ENCODE measurements at places on chromosomes 12 and 14.
A peak's percentile ranks its signal among the peaks of the same experiment; 100 is the strongest.

GRCh38 chr14:69044965-69045555 is 66.0 kb upstream of the ACTN1 start:
- DNase-seq = no peak

DNA sequence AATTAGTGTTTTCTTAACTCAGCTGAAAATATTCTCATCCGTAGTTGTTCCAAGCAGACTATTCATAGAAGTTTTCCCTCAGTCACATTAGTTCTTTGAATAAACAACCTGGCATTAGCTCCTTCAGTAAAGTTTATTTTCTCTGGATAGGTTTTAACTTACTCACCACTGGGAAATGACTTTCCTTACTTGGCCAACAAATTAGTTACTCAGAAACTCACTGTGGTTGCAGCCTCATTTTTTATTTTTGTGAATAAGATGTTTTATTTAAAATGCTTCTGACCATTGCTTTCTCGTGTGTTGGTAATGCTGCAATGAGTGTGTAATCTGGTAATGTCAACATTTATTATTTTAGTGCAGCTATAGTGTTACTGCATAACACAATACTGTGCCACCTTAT is 74.9 kb downstream of the NOVA1 start:
- DNase-seq = no peak

- DNase-seq = no peak
Observed at GRCh38 chr12:116434155-116435011, 124.8 kb upstream of the MAP1LC3B2 start.

GRCh38 chr14:60215520-60216420 is 33.3 kb upstream of the PPM1A start:
- DNase-seq = no peak

DNA sequence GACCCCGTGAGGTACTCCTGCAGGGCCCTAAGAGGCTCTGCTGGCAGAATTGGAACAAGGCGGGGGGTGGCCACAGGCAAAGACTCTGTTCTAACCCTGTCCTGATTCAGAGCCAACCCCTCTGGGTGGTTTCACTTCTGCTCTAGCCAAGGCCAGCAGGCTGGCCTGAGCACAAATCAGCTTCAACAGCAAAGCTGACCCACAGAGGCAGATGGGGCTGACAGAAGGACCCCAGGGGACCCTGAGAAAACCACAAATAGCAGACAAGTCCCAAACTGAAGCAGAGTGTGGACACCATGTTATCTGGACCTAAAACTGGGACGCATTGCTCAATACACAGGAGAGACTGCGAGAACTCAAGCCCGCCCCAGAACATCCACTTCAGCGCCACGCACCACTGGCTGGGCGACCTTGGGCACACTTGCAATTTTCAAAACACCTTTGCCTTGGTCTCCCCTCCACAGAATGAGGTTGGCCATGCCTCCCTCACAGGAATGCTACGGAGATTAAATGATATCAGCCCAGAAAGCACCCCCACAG is 76.4 kb upstream of the DICER1 start:
- no peak for DNase-seq

- no peak for DNase-seq
Observed at GRCh38 chr12:103348935-103349334, 146.8 kb downstream of the C12orf42 start.

- DNase-seq = peak; percentile 23
Observed at GRCh38 chr14:21215879-21216251, 53.4 kb downstream of the HNRNPC start.

DNA sequence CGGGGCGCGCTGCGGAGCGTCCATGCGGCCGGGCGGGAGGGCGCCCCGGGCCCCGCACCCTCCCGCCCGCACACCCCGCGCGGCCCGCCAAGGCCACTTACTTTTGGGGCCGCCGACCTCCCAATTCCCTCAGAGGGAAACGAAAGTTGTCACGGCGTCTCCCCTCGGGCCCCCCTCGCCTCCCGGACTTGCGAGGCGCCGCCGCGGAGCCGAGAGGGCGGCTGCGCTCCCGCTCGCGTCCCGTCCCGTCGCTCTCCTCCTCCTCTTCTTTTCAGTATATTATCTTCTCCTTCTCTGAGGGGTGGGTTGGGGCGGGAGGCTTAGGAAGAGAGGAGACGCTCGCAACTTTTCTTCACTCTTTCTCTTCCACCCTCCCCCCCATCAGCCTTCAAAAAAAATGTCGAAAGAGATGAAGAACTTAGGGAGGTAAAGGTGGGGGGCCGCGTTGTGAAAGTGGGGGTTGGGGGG is 613 bp downstream of the DUSP16 start:
- DNase-seq = peak; percentile 17

DNA sequence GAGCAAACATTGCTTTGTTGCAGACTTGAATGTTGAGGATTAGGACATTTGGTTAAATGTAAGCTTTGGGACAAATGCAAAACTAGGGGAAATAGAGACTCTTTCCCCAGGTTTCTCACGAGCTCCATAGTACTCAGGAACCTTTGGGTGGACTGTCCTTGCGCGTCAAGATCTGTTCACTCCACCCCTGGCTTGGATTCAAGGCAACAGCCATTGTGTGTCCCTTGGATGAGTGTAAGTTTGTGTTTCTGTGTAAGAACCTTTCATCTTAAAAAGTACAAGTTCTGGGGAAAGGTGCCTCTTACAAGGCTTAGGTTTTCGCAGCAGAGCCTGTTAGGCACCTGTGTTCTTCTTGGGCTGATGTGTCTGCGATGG is 3.7 kb downstream of the SUSD6 start:
- DNase-seq = no peak
